ENCODE measurements at places on chromosomes 6 and 20. TPM values are rescaled to one million over a fixed set of nuclear protein-coding genes. Genes with fewer than 3 reads are reported as not detected.
A peak's percentile ranks its signal among the peaks of the same experiment; 100 is the strongest.

- no peak for DNase-seq
Observed at GRCh38 chr20:21613512-21613911, 92.0 kb upstream of the PAX1 start.

GRCh38 chr6:28542440-28543296 lies 17.0 kb downstream of the GPX5 start:
- peak; percentile 60 for DNase-seq

- no peak for DNase-seq
Observed at GRCh38 chr6:124867121-124867520, 95.1 kb upstream of the RNF217 start.

DNA sequence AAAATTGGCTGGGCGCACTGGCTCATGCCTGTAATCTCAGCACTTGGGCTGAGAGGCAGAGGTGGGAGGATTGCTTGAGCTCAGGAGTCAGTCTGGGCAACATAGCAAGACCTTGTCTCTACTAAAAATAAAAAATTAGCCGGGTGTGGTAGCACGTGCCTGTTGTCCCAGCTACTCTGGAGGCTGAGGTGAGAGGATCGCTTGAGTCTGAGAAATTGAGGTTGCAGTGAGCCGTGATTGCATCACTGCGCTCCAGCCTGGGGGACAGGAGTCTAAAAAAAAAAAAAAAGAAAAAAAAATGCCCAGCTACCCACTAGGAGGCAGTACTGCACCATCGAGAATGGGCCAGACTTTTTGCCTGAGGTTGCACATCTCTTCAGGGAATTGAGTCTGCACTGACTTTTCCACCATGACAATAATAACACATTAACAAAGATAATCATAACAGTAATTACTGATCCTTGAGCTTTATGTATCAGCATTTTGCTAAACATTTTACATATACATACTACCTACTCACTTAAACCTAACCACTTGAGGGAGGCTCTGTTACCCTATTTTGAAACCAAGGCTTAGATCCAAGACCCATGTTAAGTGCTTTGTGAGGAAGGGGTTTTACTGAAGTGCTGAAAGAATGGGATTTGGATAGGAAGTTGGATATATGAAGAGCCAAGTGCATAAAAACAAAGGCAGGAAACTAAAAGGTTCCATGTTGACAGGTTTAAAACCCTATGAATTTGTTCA lies 21.0 kb downstream of the SRSF3 start:
- DNase-seq, result peak; percentile 78

- DNase-seq, result no peak
Observed at GRCh38 chr20:47304287-47304686, 52.2 kb downstream of the ZMYND8 start.

DNA sequence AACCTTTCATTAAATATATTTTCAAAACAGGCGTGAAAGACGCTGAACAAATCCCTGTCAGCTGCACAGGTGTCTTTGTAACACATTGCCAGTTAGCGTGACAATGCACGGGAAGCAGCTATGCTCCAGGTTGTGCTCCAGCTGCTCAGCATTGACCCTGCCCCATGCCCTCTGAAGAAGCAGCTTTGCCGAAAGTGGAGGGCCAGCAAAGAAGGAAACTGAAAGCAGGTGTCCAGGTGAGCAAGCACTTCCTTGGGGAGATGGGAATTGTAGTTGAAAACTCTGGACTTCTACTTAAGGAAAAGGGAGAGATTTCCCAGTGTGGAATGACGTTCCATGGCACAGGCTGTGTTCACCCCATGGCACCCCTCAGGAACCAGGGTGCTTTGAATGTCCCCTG lies 125.7 kb downstream of the TTLL2 start:
- no peak for DNase-seq

GRCh38 chr20:59994697-59995122 lies 36.5 kb downstream of the CDH26 start:
- DNase-seq, result no peak

DNA sequence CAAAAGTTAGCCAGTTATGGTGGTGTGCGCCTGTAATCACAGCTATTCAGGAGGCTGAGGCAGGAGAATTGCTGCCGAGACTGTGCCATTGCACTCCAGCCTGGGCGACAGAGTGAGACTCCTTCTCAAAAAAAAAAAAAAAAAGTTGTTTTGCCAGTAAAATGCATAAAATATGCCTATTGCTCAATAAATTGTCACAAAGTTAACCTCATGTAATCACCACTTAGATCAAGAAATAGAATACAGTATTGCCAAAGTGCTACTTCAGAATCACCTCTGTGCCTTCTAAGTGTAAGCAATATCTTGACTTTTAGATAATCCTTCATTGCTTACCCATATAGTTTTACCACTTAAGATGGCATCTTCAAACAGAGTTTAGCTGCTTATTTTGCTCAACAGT lies 80.7 kb downstream of the TRMT11 start:
- no peak for DNase-seq

DNA sequence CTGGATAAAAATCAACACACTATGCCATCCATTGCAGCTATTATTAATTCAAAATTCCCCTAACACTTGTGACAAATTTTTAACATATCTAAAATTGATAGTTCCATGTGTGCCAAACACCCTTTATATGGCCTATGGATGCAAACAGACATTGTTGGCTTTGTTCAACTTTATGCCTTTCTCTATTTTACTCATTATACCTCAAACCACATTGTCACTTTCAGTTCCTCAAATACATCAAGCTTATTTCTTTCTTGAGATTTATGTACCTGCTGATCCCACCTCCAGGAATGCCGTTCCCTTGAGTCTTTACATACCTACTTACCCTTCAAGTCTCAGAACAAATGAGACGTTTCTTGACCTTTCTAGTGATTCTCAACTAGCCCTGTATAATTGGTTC lies 193.5 kb upstream of the PLN start:
- DNase-seq, result peak; percentile 3

- DNase-seq, result no peak
Observed at GRCh38 chr6:71367756-71368155, 79.1 kb downstream of the OGFRL1 start.

The MEI4 gene
- total RNA-seq, result not detected

The MCHR2 gene
- not detected for total RNA-seq

- DNase-seq, result no peak
Observed at GRCh38 chr20:62830821-62831220, 14.0 kb downstream of the COL9A3 start.

GRCh38 chr6:27834384-27834783 lies 77.8 kb downstream of the OR2B2 start:
- DNase-seq, result no peak

GRCh38 chr20:61972636-61973508 lies 92.8 kb downstream of the TAF4 start:
- DNase-seq, result no peak

- peak; percentile 52 for DNase-seq
Observed at GRCh38 chr6:95091823-95092436, 485.4 kb upstream of the MANEA start.

GRCh38 chr20:6780433-6781190 lies 13.1 kb downstream of the BMP2 start:
- no peak for DNase-seq

GRCh38 chr20:22946596-22946995 lies 88.5 kb upstream of the SSTR4 start:
- no peak for DNase-seq

The TAGAP gene
- 22.7 TPM for total RNA-seq

DNA sequence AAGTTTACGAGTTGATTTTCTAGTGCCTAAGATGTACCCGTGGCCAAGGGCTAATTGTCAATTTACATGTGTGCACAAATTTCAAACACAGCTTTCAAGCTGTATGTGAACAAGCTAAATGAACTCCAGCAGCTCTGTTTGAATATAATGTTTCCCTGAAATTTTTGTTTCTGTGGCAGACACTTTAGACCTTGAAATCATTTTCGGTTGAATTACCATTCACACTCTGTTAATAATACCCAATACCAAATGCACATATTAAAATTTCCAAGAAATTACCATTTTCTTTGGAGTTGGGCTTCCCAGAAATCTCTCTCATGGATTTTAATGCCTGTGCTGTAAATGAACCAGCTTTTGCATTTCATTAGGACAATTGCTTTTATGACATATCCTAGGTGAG lies 506.1 kb upstream of the ID4 start:
- DNase-seq, result no peak

The DLK2 gene
- not detected for total RNA-seq

- peak; percentile 5 for DNase-seq
Observed at GRCh38 chr6:67694127-67694526, 941.0 kb upstream of the ADGRB3 start.

The ERVFRD-1 gene
- total RNA-seq, result not detected

GRCh38 chr6:139983555-139984276 lies 609.3 kb upstream of the CITED2 start:
- DNase-seq, result no peak

- no peak for DNase-seq
Observed at GRCh38 chr20:15449061-15449460, 1111.6 kb upstream of the FLRT3 start.

GRCh38 chr6:142833054-142833453 lies 111.9 kb downstream of the HIVEP2 start:
- no peak for DNase-seq

GRCh38 chr20:9686001-9686400 lies 152.9 kb downstream of the PAK5 start:
- no peak for DNase-seq

The ESR1 gene
- not detected for total RNA-seq

DNA sequence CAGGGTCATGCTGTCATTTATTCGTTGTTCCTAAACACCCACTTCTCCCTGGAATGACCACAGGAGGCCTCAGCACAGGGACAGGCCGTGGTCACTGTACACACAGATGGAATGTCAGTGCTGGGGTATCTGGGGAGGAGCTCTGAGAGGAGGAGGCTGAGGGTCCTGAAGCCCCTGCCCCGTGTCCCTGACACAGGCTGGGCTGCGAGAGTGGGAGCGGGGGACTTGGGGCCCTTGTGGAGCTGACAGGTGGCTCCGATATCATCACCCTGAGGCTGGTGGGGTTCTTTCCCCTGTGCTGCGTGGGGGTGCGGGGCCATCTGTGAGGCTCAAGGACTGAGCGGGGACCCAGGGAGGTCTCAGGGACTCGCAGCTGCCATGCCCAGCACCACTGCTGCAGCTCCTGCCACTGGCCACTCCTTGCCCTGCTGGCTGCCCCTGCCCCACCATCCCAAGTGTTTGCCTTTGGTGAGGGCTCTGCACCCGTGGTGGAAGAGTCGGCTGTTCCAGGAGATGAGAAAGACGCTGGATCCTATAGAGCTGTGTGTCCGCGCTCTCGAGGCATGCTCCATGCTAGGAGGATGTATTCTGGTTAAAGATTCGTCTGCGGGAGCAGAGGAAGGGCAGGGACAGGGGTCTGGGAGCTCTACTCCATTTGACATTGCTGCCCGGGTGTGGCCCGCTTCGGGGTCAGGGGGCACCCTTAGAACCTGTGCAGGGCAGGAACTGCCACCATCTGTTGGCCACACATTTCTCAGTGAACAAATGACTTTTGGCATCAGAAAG lies 18.9 kb downstream of the NPEPL1 start:
- DNase-seq, result no peak

DNA sequence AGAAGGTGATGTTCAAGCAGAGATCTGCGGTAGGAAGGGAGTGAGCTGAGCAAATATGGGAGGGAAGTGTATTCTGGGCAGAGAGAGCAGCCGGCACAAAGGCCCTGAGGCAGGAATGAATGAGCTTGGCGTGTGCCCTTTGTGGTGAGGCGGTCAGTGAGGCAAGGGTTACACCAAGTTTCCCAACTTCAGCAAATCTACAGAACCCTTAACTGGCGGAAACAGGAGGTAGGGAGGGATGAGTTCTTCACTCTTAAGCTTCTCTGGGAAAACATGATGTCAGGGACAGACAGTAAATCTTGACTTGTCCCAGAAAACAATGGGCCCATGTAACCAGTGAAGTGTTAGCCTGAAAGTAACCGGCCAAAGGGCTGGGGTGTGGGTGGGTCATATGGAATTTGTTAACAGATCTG lies 97.1 kb upstream of the PTPN1 start:
- no peak for DNase-seq

- DNase-seq, result no peak
Observed at GRCh38 chr20:32165836-32166545, 41.6 kb downstream of the PLAGL2 start.

DNA sequence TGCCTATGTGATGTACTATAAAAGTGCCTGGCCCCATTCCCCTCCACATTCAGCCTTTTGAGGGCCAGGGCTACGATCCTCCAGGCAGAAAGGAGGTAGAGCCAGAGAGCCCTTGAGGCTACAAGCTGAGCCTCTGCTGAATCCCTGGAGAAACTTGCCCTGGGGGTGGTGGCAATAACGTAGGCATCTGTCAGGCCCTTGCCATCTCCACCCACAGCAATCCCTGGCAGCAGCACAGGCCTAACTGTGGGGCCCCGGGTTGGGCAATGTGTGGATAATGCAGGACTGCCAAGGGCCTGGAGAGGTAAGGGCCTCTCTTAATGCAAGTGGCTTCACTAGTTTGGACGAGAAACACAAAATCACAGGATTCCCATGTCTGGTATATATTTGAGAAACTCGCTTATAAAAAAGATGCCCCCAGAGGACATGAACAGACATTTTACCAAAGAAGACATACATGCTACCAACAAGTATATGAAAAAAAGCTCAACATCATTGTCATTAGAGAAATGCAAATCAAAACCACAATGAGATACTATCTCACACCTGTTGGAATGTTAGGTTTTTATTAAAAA lies 99.0 kb downstream of the QRSL1 start:
- peak; percentile 34 for DNase-seq

The ZNF311 gene
- total RNA-seq, result not detected

GRCh38 chr20:63119963-63120807 lies 95.7 kb downstream of the YTHDF1 start:
- DNase-seq, result no peak

DNA sequence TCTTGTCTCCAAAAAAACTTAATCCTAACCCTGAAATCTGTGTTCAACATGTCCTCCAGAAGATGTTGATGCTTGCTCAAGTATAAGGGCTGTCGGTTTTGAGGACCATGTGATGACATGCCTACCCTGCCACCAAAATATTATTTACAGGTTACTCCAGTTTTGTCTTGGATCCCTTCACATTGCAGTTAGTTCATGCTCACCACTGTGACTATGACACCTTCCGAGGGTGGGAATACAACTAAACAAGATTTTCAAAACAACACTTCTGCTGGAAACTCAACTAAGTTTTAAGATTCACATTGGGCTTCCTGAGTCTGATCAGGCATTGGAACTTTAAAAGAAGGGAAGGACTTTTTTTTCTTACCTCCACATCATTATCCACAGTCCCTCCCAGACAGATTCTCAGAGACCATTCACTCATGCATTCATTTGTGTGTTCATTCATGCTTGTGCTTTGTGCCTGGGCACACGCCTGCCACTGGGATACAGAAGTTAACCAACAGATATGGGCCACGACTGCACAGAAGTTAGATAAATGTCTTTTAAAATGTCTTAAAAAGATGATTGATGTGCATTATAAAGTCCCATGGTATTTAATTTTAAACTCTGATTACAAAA lies 118.7 kb upstream of the GJE1 start:
- DNase-seq, result no peak

- DNase-seq, result no peak
Observed at GRCh38 chr6:11769811-11770545, 8.6 kb downstream of the ADTRP start.

The EPPIN gene
- total RNA-seq, result not detected

The TPX2 gene
- total RNA-seq, result 173 TPM

- no peak for DNase-seq
Observed at GRCh38 chr6:7461416-7461815, 71.8 kb downstream of the RIOK1 start.

The RIPPLY2 gene
- total RNA-seq, result not detected

- no peak for DNase-seq
Observed at GRCh38 chr20:51092338-51092737, 69.4 kb upstream of the KCNG1 start.
